ENCODE measurements at places on chromosomes 12 and 14.
A peak's percentile ranks its signal among the peaks of the same experiment; 100 is the strongest.

DNA sequence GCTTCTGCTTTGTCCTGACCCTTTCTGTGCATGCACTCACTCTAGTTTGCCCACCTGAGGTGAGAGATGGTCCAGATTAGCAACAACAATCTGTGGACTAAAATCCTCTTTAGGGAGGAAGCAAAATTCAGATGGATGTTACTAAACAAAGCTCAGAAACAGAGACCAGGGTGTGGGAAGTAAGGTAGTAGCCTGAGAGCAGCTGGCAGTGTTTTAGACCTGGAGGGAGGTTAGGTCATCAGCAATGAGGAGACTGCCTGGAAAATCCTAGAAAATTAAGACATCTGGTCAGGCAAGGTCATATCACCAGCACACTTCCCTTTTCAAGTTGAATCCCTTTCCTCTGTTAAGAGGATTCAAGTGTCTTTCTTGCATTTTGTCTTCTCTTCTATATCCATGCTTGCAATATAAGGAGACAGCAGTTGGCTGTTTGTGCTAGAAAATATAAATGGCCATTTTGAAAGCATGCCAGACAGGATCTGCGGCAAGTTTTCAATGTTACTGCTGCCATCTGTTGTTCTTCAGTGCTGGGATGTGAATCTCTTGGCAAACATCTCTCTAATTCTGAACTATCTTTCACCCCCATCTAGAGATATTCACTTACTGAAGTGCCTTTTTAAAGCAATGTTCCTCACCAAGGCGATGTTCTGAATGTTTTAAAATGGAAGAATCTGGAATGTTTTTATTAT is 266.4 kb downstream of the NAV3 start:
- DNase-seq: no peak

GRCh38 chr14:23396126-23396525 is 11.9 kb downstream of the MYH6 start:
- no peak for DNase-seq

DNA sequence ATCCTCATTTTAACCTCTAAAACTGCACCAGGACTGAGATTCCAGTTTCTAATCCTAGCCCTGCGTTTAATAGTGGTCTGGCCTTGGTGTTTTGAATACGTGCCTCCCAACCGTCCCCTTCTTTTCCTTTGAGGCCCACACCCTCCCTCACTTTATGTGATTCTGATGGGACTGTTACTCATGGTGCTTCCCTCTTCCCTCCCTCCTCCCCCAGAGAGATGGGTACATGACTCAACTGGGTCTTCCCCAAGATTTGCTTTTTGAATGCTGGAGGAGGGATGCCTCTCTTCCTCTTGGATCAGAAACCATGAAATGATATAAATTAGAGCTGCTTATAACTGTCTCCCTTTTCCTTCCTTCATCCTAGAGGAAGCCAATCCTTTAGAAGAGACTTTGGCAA is 8.2 kb upstream of the PPP2R5E start:
- no peak for DNase-seq

- peak; percentile 84 for DNase-seq
Measured at GRCh38 chr12:108638141-108638827, 4.6 kb upstream of the SELPLG start.

DNA sequence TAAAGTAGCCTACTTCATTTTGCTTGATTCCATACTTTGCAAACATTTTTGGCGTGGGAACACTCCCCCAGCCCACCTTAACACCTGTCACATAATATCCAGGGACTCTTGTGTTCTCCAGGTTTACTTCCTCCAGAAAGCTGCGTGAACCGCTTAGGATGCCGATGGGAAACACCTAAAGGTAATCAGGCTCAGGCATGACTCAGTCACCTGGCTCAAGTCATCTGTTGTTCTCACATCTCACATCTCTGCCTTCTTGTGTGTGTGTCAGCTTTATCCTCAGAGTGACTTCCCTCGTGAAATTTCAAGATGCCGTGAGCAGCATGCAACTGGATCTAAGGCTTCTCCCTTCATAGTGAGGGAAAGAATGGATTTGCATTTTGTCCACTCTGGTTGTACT is 48.1 kb upstream of the DUSP6 start:
- DNase-seq: no peak

DNA sequence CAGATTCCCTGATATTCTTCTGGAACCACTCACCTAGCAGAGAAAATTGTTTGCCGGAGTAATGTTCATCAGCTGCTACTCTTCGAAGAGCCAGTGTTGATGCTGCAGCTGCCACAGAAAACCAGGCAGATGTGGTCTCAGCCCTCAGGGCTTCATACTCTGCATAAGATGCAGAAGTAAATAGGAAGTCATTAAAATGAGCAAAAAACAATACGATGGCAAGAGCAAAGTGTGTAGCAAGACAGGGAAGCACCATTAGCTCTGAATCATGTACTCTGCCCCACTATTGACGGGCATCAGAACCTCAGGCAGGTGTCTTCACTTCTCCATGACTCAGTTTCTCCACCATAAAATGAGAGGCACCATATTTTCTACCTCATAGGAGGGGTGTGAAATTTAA is 991.6 kb upstream of the TMEM132C start:
- no peak for DNase-seq

- no peak for DNase-seq
Measured at GRCh38 chr14:82905762-82906161, 1372.1 kb upstream of the SEL1L start.

DNA sequence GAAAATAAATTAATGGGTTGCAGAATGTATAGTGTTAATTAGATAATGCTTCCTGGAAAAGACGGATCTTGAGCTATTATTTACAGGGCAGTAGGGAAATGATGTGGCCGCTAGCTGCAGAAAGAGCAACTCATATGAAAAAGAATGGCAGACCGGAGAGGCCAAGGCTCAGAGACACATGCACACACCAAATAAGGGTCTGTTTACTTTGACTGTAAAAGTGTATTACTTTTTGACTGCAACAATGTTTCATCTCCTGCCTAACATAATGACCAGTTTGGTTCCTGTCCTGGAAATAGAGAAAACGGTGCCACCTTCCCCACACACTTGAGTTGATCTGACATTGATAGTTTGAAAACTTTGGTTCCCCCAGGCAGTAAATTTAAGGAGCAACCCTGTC is 290.9 kb downstream of the CACNA1C start:
- no peak for DNase-seq

DNA sequence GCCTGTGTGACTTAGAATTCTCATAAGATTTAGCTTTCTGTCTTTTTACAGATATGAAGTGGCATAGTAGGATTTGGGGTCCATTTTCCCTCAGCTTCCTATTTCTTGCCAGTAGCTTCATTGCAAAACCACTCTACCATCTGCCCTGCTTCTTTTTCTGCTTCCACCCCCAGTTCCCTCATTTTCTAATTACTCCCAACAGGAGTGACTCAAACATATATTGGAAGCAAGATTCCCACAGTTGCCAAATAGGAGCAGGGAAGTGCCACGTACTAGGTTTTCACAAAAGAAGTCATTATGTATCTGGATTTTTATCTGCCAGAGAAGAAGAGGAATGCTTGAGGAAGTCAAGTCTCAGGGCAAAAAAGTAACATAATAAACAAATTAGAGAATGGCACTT is 64.1 kb downstream of the ANO4 start:
- DNase-seq: no peak

DNA sequence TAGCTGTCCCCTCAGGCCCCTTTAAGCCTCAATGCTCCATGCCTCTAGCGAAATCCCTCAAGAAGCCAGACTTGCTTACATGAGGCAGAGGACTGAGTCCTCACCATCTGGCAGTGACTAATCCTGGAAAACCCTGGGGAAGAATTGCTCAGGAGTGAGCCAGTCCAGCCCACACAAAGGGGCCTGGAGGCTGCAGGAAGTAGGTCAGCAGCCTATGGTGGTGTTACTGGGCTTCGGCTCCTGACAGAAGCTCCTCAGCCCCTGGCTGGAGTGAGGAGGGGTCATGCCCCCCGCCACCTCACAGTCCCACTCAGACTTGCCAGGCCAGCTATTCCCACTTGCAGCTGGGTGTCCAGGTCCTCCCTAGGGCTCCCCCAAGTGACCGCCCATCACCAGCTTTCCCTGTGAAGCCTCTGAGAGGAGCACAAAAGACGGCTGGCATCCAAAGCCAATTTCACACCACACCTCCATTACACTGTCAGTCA is 250.5 kb downstream of the DPF3 start:
- DNase-seq: peak; percentile 73

DNA sequence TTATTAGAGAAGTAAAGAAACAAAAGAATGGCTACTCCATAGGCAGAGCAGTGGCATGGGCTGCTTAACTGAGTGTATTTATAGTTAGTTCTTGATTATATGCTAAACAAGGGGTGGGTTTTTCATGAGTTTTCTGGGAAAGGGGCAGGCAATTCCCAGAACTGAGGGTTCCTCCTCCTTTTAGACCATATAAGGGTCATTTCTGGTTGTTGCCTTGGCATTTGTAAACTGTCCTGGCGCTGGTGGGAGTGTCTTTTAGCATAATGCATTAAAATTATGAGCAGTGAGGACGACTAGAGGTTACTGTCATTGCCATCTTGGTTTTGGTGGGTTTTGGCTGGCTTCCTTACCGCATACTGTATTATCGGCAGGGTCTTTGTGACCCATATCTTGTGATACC is 40.1 kb downstream of the CCDC60 start:
- DNase-seq: no peak

DNA sequence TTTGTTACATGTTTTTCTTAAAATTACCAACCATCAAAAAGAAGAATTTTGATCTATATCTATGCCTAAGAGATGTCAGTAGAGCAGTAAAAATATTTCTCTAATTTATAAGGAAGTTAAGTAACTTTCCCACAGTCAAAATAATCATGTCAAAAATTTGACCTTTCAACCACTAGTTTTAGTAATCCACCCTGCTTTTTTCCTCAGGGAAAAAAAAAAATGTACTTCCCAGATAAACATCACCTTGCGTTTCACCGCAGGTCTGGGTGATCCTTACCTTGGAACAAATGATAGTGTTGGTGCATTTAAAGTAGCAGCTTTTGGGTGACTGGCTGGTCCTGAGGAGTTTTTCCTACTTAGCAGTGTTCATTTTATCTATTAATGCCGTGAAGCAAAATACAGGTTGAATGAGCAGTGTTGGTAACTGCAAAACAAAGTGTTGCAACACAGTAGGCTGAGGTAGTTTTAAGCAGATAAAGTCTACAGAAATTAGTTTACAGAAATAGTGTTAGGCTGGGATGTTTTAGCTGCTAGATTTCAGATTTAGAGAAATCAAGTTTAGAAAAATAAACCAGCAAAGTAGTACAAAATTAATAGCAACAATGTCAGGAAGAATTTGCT is 137.2 kb upstream of the DNM1L start:
- DNase-seq: no peak

GRCh38 chr14:70281939-70282338 is 77.5 kb downstream of the COX16 start:
- DNase-seq: no peak

DNA sequence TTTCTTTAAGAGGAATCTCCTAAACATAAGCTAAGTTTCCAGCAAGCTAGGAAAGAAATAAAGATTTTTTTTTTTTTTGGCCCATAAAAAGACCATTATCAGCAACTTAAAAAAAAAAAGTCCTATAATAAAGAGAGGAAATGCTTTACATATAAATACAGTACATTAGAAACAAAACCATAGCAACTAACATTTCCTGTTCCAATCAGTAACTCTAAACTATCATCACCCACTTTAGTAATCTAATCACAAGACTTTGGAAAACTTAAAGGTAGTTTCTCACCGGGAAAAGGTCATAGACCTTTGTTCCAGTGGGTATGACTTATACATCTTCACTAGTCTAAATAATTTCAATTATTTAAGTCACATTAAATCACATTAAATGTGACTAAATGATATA is 11.1 kb downstream of the SPTSSA start:
- DNase-seq: no peak

- DNase-seq: no peak
Measured at GRCh38 chr14:67579040-67579439, 21.0 kb downstream of the PIGH start.

DNA sequence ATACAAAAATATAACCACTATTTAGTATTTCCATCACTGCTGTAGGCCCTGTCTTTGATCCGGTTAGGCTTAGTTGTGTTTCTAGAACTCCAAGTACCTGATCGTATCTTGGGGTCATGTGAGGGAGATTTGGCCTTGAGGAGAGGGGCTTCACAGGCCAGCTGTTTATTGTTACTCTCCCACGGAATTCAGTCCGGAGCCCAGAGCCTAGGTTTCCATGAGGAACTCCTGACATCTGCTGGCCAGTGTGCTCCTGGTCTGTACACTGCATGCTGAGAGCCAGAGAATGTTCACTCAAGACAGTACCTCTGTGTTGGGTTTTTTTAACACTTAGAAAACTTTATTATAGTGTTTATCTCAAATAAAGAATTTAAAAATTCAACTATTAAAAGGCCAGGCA is 341.0 kb upstream of the TMEM132C start:
- DNase-seq: peak; percentile 66

DNA sequence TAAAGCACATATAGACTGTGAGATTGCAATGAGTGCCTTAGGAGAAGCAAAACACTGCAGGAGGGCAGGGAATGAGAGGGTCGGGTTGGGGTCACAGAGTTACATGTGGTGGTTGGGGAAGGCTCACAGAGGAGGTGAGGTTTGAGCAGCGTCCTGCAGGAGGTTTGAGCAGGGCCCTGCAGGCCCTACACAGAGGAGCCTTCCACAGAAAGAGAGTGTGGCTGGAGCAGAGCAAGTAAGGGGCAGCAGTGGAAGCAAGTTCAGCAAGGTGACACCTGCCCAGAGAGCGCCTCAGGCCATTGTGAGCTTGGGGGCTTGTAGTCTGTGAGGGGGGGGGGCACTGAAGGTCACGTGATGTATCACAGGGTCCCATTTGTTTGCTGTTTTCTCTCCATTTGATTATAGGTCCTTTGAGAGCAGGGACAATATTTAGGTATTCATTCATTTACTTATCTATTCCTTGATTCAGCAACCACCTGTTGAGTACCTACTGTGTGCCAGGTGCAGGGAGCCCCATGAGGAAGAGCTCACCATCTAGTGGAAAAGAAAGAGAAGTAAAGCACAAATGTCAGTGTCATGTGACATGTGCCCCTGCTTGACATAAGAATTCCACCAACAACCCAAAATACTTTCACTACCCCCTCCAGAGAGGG is 56.6 kb downstream of the GALNT16 start:
- no peak for DNase-seq
